ENCODE measurements at places on chromosomes 6 and 20. TPM values are rescaled to one million over a fixed set of nuclear protein-coding genes. Genes with fewer than 3 reads are reported as not detected.

- no peak for DNase-seq
These were observed 122.1 kb downstream of the UST start for GRCh38 chr6:148868901-148869300.

- no peak for DNase-seq
These were observed 38.2 kb upstream of the TTPAL start for GRCh38 chr20:44437497-44437896.

DNA sequence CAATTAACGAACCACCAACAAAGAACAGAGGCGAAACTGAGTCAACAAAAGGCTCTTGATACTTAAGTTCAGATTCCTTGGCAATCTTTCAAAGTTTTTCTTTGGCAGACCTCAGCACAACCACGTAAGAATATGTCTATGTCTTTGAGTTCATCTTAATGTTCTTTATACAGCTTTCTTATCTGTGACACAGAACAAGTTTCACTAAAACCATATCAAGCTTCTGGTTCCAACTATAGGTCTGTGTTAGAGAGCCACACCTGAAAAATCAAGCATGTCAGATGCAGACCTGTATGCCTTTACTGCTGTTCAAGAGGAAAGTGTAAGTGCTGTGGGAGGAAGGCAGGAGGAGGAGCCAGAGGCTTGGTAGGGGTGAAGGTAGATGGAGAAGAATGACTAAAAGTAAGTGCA is 271.3 kb downstream of the KHDC1L start:
- DNase-seq = no peak

- no peak for DNase-seq
These were observed 20.1 kb upstream of the RNGTT start for GRCh38 chr6:88983532-88983931.

GRCh38 chr20:44120676-44121425 is 66.1 kb downstream of the JPH2 start:
- DNase-seq = no peak

MOCS1 gene
- 0.08 TPM for total RNA-seq

GRCh38 chr6:17442196-17442595 is 48.8 kb downstream of the CAP2 start:
- no peak for DNase-seq
